ENCODE measurements at places on chromosomes 1 and 21. TPM values are rescaled to one million over a fixed set of nuclear protein-coding genes. Genes with fewer than 3 reads are reported as not detected.

DNA sequence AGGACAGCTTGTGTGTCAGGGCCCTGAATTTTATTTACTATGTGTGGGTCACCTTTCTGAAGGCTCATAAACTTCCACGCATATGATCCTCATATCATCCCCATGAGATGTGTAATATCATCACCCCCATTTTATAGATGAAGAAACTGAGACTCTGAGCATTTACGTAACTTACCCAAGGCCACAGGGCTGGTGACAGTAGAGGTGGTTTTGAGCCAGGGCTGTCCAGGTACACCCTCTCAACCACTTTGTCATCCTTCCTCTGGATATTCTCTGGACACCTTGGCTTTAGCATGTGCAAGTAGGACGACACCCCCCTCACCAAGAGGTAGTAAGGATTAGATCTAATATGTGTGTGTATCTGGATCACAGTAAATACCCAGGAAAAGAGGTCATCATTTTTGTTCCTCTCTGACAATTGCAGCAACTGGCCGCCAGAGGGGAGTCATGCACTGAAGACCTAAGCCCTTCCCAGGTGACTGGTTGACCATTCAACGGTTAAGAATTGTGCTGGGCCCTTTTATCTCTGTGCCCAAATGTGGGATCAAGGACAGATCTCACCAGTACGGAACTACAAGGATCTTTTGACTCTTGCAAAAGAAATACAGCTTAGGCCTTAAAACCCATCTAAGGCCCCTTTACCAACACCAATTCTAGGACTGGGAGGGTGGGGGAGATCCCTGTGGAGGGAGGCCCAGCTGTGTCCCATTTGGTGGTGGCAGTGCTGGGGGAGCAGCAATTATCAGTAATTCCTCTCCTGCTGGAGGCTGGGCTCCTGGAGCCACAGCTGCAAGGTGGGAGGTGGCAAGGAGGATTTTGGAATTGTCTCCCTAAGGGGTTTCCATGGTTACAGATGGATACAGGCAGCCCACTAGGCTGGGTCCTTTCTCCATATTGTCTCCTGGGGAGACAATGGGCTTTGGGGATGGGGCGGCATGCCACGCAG is 13.7 kb upstream of the E2F2 start:
- peak; percentile 90 for DNase-seq

DNA sequence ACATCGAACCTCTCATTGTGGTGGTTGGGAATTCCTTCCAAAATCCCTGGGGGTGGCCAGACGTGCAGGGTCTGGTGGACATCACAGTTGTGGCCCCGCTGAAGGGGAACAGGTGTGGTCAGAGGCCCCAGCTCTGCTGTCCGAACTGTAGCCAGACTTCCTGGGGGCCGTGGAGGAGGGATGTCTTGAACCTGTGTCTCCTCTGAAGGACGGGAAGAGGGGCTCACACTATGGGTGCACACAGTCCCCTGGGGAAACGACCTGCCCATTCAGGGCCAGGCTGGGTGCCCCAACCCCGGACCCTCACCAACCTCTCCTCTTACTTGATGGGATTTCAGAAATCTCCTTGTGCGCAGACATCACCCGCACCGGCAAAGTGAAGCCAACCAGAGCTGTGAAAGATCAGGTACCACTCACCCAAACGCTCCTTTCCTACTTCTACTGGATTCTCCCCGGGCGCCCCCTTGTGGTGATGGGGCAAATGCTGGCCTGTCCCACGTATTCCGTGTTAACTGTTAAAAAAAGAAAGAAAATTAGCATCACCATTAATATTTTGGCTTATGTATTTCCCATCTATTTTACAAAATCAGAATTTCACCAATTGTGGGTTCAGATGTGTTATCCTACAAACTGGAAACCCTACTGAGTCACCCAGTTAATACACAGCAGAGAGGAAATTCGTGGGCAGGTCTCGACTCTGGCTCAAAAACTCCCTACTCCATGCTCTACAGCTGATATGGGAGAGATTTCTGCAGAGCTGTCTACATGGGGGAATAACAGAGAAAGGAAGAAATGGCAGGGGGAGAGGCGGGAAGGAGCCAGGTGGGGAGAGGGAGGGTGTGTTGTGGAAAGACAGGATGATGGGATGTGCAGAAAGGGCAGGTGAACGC is 28.1 kb downstream of the PADI4 start:
- DNase-seq: peak; percentile 79

- no peak for DNase-seq
Measured at GRCh38 chr1:52145137-52145536, 3.2 kb downstream of the ZFYVE9 start.

- no peak for DNase-seq
Measured at GRCh38 chr21:18138507-18138906, 106.1 kb upstream of the CHODL start.

GRCh38 chr1:97562081-97562480 is 358.8 kb downstream of the DPYD start:
- DNase-seq: no peak

- no peak for DNase-seq
Measured at GRCh38 chr1:209815931-209816341, 10.0 kb upstream of the IRF6 start.

GRCh38 chr21:18840239-18840638 is 436.7 kb upstream of the TMPRSS15 start:
- DNase-seq: peak; percentile 10

DNA sequence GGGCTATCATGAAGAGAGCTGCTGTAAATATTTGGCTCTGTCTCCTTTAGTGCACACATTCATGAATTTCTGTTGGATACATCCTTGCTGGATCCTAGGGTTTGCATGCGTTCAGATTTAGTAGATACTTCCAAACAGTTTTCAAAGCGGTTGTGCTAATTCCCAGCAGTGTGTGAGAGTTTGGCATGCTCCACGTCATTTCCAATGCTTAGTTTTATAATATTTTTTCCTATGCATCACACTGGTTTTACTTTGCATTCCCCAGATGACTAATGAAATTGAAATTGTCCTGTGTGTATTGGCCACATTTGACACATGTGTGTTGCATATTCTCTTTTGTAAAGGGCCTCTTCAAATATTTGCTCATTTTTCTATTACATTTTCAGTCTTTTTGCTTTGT is 18.5 kb upstream of the AADACL3 start:
- no peak for DNase-seq

GRCh38 chr1:154548028-154548427 is 10.4 kb downstream of the UBE2Q1 start:
- no peak for DNase-seq

DNA sequence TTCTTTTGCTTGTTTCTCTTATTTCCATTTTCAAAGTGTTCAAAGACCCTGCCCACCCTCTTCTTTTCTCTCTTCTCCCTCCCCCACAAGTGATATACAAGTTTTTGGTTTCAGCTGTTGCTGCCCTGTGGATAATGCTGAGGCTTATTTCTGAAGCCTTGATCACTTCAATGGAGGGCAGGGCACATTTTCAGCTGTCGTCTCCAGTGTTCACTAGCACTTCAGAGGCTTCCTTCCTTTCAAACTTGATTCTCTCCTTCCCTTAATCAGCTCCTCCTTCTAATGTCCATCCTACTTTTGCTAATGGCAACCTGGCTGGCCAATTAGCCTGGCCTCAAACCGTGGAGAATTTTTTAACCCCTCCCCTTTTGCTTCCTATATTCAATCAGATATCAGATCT is 435.7 kb upstream of the RUNX1 start:
- DNase-seq: no peak

- DNase-seq: no peak
Measured at GRCh38 chr1:41003127-41003639, 18.3 kb downstream of the SLFNL1 start.

DNA sequence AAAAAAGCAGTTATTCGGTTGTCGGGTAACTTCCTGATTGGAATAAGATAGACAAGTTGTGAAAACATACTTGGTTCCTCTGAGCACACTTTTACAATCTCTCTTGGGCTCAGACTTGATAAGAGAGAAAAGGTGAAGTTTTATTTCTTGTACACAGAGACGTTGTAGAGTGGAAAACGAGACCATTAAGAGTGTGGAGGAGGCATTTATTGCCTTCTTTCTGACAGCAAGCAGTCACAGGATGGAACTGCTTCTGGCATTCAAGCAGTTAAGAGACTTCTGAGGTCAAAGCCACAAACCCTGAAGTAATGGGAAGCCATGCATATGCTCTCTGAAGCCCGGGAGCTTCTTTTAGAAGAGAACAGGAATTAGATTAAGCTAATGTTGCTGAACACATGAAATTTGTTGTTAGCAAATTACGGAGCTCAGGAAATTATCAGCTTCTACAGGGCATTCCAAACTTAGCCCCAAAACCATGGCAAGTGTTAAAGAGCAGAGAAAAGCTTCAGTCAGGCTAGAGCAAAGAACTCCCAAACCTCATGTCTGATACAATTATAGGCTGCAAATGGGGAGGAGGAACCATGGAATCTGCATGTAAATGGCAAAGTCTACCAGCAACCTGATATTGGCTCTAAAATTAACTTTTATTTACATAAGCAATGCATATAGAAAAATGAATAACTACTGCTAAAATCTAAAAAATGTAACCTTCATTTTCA is 26.0 kb downstream of the S1PR1 start:
- peak; percentile 24 for DNase-seq

DNA sequence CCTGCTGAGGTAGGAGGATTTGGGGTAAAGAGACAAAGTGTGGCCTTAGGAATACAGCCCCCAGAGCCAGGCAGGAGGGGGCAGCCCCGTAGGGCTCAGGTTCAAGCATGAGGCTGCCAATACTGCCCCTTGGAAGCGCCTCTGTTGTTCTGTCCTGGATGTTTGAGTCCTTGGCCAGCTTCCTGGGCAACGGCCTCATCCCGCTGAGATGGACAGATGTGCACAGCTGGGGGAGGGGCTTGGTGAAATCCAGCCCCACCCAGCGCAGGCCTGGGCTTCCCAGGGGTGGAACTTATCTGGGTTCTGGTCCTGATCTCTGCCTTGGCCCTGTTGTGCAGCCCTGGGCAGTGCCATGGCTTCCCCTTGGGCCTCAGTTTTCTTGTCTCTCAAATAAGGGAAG is 34.8 kb upstream of the MAN1C1 start:
- no peak for DNase-seq

- DNase-seq: no peak
Measured at GRCh38 chr1:165897326-165898303, 70.2 kb downstream of the UCK2 start.

- DNase-seq: no peak
Measured at GRCh38 chr1:177786176-177786745, 183.6 kb downstream of the SEC16B start.

- DNase-seq: no peak
Measured at GRCh38 chr1:11661103-11661502, 2.9 kb upstream of the FBXO6 start.

GRCh38 chr1:17125756-17126237 is 6.5 kb upstream of the PADI2 start:
- peak; percentile 94 for DNase-seq

GRCh38 chr1:106889583-106889982 is 166.9 kb upstream of the PRMT6 start:
- DNase-seq: no peak

IL12RB2 gene
- total RNA-seq: 0.47 TPM

TRIM17 gene
- 2.4 TPM for total RNA-seq

REN gene
- total RNA-seq: 16.2 TPM

OR2L2 gene
- not detected for total RNA-seq

ZBTB8A gene
- total RNA-seq: 5.7 TPM

GFI1 gene
- 0.10 TPM for total RNA-seq

CYP4B1 gene
- not detected for total RNA-seq

PLEKHM2 gene
- 43.1 TPM for total RNA-seq

SPRR2A gene
- total RNA-seq: not detected

CDA gene
- total RNA-seq: 3.2 TPM

OR2W3 gene
- total RNA-seq: not detected

PROK1 gene
- 9.6 TPM for total RNA-seq

FAM89A gene
- total RNA-seq: 48.8 TPM

JMJD4 gene
- 22.2 TPM for total RNA-seq

NBPF11 gene
- total RNA-seq: 9.9 TPM

RGSL1 gene
- total RNA-seq: not detected

GSTM4 gene
- 99.9 TPM for total RNA-seq

SPATA46 gene
- not detected for total RNA-seq

GBP3 gene
- total RNA-seq: 10.8 TPM

CLCNKB gene
- total RNA-seq: 0.47 TPM
